Uterine smooth muscle cell (primary cell): ENCODE measurements at places on chromosomes 7 and 10. TPM values are rescaled to one million over a fixed set of nuclear protein-coding genes. Genes with fewer than 3 reads are reported as not detected.

The CASP2 gene
- total RNA-seq: 11.2 and 15.7 TPM in 2 replicates

The CYP3A4 gene
- total RNA-seq: not detected in 2 replicates

The DDX56 gene
- total RNA-seq: 46.9 and 64.2 TPM in 2 replicates

The CALML3 gene
- total RNA-seq: not detected in 2 replicates
